Neural progenitor cell (in vitro differentiated cells): ENCODE measurements at places on chromosomes 4 and X.

- no peak for DNase-seq
Observed at GRCh38 chr4:155828628-155829027, 37.4 kb downstream of the ASIC5 start.

DNA sequence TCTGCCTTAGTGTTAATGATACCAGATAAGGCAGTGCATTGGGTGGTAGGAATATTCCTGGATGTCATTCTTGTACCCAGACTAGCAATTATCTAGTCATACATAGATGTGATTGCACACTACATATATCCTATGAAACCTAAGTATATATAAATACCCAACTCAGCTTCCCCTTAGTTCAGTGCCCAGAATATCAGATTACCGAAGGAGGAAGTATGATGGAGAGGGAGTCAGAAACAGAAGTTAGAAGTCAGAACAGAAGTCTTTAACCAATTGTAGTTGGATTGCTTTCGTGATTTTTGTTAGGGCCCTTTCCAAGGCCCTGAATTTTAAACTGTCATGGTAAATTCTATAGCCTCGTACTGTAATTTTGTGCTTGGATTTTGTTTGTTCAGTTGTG lies 42.9 kb downstream of the MOB1B start:
- DNase-seq: no peak

DNA sequence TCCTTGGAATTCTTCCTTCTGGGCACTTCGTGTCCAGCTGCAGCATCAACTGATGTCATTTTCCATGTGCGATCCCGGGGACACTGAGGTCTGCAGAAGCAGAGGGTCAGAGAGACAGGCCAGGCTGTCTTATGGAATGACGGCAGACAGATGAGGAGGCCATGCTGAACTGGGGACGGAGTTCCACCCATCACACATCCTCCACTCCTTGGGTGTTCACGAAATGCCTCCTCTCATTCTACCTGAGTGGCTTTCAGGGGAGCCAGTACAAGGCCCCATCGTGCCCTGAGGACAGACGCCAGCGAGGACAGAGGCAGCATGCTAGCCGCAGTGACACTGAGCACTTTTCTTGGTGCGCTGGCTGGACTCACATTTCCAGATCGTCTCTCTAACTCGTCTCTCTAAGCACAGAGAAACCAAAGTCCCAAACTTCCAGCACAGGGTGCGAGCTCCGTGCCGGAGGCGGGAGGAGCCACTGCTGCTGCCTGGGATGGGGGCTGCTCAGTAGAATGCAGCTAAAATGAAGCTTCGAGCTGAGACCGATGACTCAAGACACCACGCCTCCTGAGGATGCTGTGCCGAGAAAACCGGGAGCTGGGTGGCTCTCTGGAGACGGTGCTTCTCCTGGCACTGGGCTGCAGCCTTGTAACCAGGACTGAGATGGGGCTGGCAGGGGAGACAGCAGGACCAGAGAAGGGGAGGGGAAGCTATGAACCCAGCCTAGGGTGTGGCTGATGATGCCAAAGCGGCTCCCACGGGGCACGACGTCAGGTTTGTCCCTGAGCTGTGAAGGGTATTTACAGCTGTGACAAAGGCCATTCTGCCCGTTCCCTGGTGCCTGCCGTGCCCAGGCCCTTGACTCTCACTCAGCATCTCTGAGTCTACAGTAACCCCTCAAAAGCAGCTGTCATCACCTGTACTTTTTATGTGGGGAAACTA lies 8.2 kb downstream of the ABLIM2 start:
- DNase-seq: no peak

DNA sequence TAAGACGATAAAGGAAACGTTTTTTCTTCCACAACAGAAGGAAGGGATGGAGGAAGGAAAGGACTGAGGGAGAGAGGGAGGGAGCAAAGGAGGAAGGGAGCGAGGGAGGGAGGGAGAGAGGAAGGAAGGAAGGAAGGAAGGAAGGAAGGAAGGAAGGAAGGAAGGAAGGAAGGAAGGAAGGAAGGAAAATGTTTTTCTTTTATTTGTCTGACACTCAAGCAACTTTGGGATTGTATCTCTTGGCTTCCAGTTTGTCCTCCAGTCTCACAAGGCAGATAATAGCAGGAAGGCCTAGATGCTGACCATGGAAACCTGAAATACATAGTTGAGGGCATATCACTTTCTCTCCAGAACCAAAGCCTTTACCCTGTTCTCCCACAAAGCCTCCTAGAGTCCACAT lies 226.7 kb downstream of the ZNF674 start:
- DNase-seq: no peak

DNA sequence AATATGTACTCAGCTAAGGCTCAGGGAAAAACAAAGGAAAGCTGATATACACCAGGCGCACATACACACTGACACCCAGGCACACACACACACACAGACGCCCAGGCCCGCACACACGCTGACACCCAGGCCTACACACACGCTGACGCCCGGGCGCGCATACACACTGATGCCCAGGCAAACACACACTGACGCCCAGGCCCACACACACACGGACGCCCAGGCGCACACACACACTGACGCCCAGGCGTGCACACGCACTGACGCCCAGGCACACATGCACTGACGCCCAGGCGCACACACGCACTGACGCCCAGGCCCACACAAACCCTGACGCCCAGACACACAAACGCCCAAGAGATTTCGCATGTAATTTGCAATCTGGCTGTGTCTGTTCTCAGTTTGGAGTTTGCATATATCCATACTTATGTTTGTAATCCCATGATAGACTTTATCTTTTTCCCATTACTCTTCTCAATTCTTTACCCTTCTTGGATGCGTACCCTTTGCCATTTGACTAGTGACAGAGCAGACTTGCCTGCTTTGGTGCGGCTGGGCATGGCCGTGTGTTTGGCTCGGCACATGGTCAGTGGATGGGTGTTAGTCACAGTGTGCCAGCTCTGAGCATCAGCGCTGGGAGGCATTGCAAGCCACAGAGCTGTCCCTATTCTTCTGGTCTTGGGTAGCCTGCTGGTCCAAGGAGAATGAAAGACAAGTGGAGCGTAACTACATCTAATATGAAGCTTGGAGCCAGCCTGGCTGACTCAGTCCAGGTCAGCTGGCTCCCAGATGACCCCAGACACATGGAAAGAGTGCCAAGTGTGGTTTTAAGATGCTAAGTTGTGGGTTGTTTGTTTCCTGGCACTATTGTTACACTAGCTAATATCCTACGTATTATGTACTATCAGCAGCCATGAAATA lies 632.4 kb upstream of the ZFP42 start:
- DNase-seq: peak; percentile 4

GRCh38 chr4:47383829-47384427 lies 79.6 kb downstream of the COMMD8 start:
- peak; percentile 39 for DNase-seq

GRCh38 chr4:167890226-167890625 lies 202.1 kb upstream of the ANXA10 start:
- no peak for DNase-seq
